Activated naive CD4-positive, alpha-beta T cell (primary cell): ENCODE measurements at places on chromosomes 1 and 21.

DNA sequence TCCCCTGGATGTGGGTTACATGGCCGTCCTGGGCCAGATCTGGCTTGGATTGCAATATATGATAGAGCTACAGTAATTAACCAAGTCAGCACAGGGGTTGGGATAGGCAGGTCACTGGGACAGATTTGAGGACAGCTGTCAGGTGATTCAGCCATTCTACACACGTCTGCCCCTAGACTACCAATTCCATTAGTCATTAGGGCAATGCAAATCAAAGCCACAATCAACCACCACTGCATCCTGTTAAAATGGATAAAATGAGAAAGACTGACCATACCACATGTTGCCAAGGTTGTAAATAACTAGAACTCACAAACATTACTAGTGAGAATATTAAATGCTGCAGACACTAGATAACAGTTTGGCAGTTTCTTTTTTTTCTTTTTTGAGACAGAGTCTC is 16.0 kb downstream of the C21orf58 start:
- DNase-seq: no peak

DNA sequence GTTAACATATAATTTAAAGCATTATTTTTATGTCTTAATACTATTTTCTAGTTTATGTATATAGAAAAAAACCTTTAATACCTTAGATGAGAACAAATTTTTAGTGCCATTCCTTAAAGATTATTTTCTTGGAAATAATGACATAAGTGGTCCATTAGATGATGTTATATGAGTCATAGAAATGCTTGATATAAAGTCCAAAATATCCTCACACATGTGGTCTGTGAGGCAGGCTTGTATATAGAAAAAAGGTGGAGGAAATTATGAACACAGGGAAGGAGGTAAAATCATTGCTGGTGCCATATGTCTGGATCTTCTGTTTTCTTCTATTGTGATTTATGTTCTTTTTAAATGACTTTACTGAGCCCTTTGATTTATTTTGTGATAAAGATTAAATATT is 79.3 kb downstream of the MAP3K7CL start:
- DNase-seq: no peak

DNA sequence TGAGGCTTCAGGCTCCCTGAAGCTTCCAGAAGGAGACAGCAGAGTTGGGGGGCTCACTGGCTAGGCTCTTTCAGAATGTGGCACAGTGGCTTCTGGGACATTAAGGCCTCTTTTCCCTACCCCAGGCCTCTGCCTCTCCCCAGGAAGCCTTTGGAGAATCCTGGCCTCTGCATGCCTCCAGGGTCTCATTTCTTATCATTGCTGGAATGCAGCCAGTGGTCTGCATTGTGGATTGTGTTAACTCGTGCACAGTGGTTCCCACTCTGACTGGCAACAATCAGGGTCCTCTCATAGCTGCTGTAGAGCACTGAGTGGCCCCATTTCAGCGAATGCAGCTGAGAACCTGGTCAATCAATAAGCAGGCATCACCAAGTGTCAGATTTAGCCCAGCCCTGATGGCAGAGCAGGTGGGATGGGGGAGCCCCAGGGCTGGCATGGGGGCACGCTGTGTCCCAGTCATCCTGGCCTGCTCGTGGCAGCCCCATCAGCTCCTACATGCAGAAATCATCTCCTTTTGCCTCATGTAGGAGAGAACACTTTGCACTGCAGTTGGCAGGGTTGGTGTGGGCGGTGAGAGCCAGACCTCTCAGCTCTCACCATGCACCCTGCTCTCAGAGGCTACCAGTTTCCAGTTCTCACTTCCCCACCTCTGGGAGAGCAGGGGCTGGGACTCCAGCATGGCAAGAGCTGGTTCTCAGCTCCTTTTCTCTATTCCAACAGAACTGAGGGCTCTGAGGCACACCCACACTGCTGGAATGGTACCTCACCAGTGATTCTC is 13.4 kb downstream of the ADORA1 start:
- DNase-seq: no peak

- no peak for DNase-seq
These were observed at the start of gene ADAMTS5 for GRCh38 chr21:26967062-26967913. Gene ADAMTS5 (minus strand): TSS chr21:26967088. CDS start chr21:26966391, 697 bp downstream.

DNA sequence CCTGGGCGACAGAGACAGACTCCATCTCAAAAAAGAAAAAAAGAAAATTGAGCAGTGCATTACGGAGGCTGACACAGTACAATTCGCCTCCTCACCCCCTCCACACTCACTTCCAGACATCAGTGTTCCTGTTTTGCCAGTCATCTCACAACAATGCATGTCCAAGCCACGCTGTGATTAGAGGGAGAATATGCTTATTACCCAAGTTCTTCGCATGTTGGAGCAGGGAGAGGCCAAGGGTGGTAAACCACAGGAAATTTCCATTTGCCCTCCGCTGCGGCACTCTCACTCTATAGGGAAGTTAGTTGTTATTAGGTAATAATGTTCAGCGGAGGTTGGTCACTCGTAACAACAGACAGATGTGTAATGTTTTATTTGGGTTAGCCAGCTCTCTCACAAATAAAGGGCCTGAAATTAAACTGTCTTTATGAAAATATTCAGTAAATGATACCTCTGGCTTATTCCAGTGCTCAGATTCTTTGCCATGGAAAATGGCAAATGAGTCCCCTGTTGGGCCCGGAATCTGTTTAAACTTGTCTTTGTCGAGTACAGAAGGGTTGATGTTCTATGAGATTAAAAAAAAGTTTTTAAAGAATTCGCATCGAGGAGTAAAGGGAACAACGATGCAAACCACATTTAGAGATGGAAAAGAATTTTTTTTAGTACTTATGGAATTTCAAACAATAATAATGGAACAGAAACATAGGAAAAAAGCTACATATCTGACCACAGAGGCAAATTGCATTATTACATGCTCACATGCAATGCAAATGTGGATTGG is 33.1 kb downstream of the KCNJ15 start:
- no peak for DNase-seq

DNA sequence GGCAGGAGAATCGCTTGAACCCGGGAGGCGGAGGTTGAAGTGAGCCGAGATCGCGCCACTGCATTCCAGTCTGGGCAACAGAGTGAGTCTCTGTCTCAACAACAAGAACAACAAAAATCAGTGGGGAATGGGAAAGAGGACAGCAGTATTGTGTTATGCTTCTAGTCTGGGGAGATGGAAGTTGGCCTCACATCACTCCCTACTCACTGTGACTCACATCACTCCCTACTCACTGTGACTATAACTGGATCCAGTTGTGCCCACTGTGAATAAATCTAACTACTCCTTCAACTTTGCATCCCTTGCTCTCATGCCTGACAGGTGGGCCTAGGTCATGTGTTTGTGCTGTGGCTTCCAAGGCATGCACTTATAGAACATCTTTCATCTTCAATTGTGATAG is 285.4 kb upstream of the USP24 start:
- DNase-seq: no peak

DNA sequence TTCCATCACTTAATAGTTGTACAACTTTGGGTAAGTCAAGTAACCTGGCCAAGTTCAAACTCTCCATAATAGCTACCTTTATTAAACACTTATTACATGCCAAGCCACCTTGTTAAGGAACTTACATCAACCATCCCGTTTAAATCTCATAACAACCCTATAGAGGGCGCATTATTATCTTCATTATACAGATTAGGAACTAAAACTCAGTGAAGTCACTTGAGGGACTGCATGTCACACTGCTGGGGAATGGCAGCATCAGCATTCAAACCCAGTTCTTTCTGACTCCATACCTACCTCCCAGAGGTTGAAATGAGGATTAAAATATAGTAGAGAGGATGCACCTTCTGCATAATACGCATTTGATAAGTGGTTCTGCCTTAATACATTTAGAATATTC is 47.1 kb upstream of the PLA2G2C start:
- no peak for DNase-seq

DNA sequence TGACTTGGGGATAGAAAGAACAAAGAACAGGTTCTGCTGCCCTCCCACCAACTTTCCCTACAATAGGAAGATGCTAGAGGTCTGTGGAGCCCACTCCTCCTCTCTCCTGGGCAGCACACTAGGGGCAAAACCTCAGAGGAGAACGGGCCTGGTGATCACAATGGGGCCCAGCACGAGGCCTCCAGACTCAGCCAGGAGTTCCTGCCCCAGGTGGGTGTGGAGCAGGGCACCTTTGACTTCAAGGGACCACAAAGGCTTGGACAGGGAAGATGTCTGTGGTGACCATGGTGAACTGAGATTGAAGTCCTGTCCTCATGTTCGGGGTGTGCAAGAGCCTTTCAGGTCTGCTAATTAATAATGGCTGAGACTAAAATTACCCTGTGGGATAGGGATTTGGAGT is 88.8 kb downstream of the LAMC2 start:
- no peak for DNase-seq

- peak; percentile 15 for DNase-seq
These were observed at the start of gene KLHDC9 for GRCh38 chr1:161098210-161099068. Gene KLHDC9 (plus strand): TSS chr1:161098361. CDS start chr1:161098536, 175 bp downstream.

GRCh38 chr1:58755468-58755872 is 28.4 kb downstream of the JUN start:
- DNase-seq: no peak

- no peak for DNase-seq
These were observed 17.7 kb downstream of the FHAD1 start for GRCh38 chr1:15264769-15265168.

- DNase-seq: no peak
These were observed 655 bp downstream of the COL6A1 start for GRCh38 chr21:45982092-45982757.

DNA sequence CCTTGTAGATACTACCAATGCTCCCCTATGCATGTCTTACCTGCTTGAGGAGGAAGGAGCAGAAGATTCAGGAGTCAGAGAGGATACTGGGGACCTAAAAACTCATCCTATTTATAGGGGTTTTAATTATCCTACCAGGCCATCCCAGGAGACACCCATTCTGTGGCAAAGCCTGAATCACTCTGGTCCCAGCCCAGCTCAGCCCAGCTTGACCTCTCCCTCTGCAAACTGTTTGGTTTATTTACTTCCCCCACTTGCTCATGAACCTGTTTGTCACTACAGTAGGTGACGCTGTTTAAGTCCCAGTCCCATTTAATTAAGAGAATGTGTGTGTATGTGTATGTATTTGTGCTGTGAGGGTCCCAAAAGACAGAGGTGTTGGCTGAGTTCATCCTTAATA is at the start of gene RPTN:
Gene RPTN, minus strand, starts transcription at position 85 of the 400 bp plus-strand sequence. CDS start 1,339 bp downstream, outside the sequence.
- DNase-seq: no peak

GRCh38 chr1:87549738-87550137 is 221.1 kb downstream of the LMO4 start:
- DNase-seq: no peak

DNA sequence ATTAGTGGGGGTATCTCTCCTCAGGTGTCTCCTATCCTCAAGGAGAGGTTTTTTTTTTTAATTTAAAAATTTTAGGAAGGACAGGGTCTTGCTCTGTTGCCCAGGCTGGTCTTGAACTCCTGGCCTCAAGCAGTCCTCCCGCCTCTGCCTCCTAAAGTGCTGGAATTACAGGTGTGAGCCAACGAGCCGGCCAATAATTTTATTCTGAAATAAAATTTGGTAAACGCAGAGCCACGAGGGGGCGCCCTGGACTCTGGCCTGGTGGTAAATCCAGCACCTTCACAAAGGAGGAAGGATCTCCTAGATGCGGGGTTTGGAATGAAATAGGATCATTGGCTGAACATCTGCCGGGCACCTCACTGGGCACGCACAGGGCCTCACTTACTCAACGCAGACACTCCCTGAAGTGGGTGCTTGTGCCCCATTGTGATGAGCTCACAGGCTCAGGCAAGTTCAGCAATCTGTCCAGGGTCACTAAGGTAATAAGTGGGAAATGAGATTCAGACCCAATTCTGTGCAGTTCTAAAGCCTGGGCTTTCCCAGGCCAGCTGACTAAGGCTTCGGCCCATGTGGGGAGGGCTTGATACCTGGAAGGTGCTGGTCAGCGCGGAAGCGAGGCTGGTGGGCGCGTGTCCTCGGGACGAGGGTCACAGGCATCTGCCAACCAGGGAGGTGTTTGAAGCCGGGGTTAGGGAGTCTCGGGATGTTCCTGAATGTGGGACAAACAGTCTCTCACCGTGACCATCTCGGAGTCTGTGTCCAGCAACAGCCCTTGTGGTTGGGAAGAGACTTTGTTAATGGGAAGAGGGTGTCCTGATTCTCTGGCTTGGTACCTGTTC is 32.7 kb upstream of the ETV3 start:
- DNase-seq: no peak

- peak; percentile 51 for DNase-seq
These were observed 7.3 kb upstream of the UMODL1 start for GRCh38 chr21:42063571-42064521.

GRCh38 chr1:227728892-227729143 is 6.3 kb downstream of the JMJD4 start:
- no peak for DNase-seq
